Activated CD4-positive, alpha-beta T cell treated with anti-CD3 and anti-CD28 coated beads, Interleukin-2, amount 10 ng/mL, durations not matched to agents 24 days and 14 days (primary cell): ENCODE measurements at places on chromosomes 12 and 14. TPM values are rescaled to one million over a fixed set of nuclear protein-coding genes. Genes with fewer than 3 reads are reported as not detected.

Gene NUAK1
- 0.02 TPM in 1 of 2 replicates, not detected in the other for total RNA-seq

Gene MANSC4
- not detected in 2 replicates for total RNA-seq

DNA sequence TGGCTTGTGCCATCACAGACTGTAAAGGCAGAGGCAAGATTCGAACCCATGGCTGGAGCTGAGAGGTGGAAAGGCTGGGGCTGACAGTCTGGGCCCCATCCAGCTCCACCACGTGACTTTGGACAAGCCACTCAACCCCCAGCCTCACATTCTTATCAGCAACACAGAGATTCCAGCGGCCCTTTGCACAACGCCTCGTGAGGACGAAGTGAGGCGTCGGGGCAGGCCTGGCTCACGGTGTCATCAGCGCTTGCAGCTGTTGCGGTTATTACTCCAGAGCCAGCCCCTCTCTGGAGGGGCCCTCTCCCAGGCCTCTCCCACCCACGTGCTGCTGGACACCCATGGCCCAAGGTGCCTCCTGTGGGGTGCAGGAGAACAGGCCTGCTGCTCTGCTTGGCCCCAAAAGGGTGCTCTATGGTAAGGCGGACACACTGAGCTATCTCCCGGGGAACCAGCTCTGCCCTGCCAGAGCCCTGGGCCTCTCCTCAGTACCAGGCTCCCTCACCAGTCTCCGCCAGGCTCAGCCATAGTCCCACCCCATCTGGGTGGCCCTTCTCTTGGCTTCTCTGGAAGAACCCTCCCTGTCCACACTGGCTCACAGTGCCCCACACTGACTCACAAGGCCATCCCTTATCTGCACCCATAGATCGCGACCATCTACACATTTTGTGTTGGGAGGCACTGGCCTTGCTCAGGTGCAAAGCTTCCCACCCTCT lies 21.1 kb downstream of the CHGA start:
- no peak for DNase-seq

- no peak for DNase-seq
These were observed 39.1 kb upstream of the DDHD1 start for GRCh38 chr14:53192052-53192760.

GRCh38 chr12:107058190-107058589 lies 35.2 kb downstream of the CRY1 start:
- DNase-seq = no peak

- DNase-seq = no peak
These were observed 16.2 kb downstream of the MVK start for GRCh38 chr12:109589691-109590245.

DNA sequence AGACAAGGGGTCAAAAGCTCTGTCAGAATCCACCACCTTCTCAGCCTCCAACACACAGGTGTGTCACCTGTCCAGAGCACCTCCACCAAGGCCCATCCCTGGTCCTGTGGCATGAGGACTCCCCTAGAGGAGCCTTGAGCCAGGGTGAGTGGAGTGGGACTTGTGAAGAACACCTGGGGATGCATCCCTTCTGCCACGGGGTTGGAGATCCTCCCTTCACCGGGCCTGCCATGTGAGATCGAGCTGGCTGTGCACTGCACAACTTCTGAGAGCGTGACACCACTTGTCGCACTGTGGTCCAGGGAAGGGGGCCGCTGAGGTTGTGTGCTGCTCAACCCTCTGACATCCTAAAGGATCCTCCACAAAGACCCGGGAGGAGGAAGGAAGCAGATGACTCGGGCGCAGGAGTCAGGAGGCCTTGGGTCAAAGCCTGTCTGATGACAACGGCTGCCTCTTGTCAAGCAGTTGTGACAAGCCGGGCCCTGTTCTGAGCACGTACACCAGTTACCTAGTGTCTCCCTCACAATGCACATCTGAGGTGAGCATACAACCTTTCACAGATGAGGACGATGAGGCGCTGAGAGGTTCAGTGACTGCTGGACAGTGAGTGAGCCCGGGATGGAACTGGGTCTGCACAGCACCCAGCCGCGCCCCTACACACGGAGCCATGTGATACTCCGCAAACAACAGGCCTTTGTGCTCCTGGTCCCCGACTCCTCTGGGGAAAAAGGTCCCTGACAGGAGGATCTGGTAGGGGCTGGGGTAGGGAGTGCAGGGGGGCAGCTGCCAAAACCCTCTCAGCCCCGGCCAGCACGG lies 35.6 kb downstream of the CHGA start:
- no peak for DNase-seq

- no peak for DNase-seq
These were observed 8.7 kb upstream of the CACNA2D4 start for GRCh38 chr12:1927051-1927680.

DNA sequence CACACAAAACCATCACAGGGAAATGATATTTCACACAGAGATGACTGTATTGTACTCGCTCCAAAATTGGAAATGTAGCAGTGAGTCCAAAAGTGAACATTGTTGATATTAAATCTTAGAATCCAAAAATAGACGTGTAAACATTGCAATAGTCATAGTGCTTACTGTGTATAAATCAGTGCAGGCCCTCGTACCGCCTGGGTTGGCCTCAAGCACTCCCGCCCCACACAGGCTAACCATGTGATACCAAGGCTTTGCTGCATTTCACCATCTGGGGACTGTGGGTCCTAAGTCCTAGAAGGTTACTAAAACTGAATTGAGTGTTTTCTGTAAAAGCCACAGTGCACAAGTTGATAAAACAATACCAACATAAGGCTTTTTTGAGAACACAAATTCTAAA lies 107.3 kb downstream of the PPP2R5E start:
- no peak for DNase-seq
